ENCODE measurements at places on chromosomes 11 and 22.

DNA sequence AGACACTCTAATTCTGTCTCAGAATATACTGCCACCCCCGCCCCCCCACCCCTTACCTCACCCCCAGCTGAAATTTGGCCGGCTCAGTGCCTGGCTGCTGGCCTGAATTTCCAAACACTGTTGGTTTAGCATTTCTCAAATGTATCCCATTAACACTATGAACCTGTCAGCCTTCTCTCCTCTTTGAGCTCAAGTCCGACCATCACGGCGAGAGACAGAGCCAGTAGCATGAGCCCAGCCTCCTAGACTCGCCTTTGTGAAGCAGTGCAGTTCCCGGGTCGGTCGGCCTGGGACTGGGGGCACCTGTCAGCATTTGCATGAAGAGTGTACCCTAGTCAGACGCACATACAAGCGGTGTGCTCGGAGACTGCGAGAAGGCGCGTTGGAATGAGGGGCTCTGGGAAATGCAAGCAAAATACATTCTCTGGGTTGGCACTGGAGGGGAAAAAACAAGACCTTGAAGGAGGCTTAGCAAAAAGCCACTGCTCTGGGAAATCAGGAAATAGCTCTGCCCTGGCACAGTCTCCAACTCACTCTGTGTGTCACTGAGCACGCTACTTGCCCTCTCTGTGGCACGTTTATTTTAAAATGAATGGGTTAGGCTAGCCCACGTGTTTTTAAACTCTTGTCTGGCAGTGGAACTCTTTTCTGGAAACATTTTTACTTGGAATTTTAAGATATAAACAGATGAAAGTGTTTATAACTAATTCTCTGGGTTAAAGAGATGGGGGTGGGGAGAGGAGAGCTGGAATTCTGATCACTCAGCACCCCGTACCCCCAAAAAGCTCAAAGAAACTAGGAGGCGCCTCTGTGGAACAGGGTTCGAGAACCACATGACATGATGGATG, 108.3 kb downstream of the TIMP3 start:
- no peak for DNase-seq

DNA sequence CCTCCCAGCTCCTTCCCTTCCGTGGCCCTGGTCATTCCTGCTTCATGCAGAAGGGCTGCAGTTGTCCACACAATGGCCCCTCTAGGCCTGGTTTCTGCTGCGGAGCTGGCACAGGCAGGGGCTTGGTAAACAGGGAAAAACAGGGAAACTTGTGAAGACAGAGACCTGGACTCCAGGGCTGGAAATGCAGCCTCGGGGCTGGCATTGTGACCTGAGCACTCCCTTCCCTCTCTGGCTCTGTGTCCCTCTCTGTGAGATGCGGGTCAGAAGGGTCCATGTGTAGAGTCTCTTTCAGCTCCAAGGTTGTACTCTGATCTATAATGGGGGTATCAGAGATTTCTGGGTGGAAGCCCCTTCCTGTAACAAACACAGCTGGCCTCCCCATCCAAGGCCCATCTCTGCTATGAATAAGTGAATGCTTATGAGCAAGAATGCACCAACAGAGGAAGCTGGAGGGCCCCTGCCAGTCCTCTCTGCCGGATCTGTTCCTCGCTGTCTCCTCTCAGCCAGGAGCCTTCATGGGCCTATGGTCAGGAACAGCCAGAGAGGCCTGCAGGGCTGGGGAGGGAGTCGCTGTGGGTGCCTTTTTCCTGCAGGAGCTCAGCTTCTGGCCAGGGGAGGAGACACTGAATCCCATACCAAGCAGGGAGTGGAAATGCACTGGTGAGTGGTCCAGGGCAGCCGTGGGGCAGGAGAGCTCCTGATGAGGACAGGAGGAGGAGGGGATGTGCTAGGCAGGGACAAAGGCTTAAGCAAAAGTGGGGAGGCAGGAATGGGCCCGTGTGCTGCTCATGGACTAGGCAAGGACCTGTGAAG, 6.7 kb upstream of the DERL3 start:
- DNase-seq, result no peak

- no peak for DNase-seq
These were observed 132.7 kb upstream of the DDI1 start for GRCh38 chr11:103903621-103904323.

DNA sequence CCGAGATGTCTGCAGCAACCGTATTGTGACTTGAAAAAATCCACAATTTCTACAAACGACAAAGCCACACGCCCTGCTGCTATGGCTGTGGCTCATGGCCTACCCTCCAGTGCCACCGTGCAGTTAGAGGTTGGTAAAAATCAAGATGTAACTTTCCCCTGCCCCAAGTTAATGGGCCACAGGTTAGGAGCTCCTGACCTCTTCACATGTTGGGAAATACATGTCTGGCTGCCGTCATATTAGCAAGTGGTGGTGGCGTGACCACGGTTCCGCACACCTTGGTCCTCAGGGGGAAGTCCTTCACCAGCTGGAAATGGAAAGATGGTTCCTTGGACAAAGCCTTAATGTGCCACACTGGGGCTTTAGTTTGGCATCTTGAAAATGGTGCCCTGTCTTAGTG, 27.4 kb upstream of the CCND1 start:
- no peak for DNase-seq

DNA sequence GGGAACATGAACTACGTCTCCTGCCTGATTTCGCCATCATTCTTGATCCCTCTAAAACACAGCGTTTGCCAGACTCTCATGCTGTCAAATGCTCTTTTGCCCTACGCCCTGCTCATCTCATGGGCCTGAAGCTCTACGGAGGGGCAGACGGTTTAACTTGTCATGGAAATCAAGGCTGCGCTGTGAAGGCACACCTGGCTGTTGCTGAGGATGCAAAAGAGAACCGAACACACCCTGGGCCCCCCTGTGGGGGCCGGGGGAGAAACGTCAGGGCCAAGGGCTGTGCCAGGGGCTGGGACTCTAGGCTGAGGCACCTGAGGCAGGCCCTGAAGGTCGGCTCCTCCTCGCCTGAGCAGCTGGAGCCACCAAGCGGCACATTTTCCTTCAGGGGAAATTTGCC, 957.2 kb downstream of the BRD1 start:
- no peak for DNase-seq

DNA sequence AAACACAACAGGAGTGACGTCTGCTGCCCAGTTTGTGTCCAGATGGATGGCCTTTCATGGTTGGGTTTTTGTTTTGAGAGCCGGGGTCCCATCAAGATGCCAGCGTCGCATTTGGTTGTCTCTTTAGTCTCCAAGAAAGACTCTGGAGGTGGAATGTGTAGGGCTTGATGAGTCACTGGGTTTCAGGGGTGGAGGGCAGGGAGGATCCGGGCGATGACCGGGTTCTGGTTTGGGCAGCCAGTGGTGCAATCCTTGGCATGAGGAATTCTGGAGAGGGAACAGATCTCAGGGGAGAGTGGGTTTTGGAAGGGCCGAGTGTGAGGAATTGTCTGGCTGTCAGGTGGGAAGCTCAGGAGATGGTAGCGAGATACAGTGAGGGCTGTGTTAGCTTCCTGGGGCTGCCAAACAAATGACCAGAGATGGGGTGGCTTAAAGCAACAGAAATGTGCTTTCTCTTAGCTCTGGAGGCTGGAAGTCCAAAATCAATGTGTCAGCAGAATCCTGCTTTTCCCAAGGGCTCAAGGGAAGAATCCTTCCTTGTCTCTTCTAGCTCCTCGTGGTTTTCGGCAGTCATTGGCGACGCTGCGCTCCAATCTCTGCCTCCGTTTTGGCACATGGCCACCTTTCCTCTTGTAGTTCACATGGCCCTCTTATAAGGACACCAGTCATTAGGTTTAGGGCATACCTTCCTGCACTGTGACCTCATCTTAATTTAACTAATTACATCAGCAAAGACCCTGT, 26.4 kb upstream of the PPFIA1 start:
- peak; percentile 59 for DNase-seq

DNA sequence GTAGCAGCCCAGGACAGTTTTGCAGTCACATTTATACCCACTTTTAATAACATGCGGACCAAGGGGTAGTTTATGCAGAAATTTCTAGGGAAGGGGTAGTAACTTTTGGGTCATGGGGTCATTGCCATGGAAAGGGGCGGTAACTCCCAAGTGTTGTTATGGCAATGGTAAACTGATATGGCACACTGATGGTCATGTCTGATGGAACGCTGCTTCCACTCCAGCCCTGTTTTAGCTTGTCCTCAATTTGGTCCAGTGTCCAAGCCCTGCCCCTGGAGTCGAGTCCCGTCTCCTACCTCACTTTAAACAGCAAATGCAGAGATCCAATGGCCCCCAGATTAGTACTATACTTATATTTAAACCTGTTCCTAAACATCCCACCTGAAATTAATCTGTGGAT, 11.2 kb upstream of the SEC14L4 start:
- no peak for DNase-seq

DNA sequence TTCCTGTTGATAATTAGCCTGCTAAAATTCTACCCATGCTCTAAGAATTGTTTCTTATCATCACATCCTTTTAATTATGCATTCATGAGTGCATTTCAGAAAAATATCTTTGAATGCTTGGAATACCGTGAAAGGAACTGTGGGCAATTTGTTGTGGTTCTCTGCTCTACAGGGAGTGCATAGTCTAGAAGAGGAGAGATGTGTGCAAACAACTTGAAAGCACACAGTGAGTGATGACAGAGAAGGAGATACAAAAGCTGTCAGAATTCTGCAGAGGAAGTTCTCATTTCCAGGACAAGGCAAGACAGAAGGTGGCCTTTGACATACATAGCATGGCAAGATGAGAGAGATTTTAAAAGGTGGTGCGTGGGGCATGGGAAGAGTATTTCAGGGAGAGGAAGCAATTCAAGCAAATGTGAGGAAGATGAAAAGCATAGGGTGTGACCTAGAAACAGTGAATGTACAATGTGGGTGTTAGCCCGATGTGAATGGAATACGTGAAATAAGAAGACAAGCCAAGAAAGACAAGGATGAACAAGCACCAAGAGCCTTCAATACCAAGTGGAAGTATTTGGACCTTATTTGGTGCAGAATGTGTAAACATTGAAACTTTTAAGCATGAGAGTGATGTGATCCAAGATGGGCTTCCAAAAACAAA, 5.0 kb downstream of the MMP8 start:
- DNase-seq, result no peak

- no peak for DNase-seq
These were observed 399.4 kb downstream of the LUZP2 start for GRCh38 chr11:24896118-24896835.

DNA sequence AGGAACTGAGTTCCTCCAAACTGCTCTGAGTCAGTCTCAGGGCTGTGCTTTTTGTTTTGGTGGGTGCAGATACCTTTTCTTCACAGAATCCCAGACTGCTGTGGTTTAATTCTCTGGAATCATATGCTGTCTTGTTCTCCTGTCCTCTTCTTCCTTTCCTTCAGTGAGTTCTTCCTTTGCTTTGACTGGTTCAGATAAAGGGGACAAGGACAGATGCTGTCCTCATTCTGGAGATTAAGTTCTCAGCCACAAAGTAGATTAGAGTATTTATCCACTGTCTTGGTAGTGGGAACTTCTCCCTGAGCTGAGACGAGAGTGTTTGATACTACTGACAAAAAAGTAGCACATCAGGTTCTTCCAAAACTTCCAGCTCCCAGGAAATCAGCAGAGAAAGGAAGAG, 13.3 kb downstream of the ZDHHC5 start:
- DNase-seq, result no peak

DNA sequence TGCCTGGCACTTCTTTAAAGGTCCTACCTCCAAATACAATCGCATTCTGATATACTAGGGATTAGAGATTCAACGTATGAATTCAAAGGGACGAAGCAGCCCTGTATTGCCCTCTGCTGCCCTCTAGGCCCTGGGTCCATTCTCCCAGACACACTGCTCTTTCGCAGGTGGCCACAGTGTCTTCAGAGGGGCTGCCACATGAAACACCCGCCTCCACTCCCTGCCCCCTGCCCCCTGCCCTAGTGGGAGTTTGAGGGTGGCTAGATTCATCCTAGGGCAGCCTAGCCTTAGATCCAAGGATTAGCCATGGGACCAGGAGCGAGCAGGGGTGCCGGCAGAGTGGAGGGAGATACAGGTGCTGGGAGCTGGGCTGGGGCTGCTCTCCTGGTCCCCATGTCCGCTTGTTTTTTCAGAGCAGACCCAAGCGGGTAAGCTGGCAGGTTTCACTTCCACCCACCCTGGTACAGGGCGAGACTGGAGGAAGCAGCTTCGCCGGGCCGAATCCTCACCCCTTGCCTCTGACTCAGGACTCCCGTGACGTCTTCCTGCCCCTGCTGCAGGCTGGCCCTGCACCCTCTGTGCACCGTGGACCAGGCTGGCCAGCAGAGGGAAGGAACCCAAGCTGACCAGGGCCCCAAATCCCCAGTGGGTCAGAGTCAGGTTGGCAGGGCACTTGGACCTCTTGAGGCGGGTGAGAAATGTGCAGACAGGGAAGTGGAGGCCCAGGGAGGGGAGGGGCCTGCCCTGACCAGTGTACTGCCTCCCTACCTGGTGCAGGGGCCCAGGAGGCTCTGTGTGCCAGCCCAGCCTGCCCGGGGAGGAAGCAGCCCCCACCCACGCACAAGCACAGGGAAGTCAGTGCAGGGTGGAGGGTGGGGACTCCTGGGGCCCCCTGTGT, 28.4 kb upstream of the HMOX1 start:
- DNase-seq, result no peak

DNA sequence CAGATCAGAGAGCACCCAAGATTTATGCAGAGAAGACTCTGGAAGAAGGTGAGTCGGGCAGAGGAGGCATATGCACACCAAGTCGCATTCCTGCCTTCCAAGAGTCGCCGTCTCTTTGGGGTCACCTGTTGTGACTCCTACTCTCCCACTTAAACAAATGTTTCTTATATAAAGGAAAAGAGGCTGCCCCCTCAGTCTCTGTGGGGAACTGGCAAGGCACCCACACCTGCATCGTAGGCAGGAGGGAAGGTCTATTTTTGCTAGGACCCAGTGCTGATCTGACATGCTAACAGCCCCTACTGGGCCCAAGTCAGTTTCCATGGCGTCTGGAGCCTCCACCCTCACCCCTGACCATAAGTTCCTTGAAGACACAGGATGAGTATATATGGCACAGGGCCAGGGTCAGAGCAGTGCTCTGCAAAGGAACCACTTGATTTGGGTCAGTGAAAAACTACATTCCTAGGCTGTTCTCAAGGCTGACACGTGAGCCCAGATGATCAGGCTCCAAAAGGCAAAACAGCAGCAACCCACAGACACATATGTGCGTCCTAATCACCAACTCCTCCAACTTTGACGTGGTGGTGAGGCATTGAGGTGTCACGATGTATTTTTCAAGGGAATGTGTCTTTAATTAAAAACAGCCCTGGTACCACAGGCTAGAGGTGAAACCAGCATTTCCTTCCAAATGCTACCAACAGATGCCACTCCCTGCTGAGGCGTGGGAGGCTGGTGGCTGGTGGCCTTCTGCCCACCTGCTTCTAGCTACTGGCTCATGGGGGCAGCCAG, 55.6 kb upstream of the CSNK2A3 start:
- no peak for DNase-seq
